ENCODE measurements at places on chromosomes 7 and 10. TPM values are rescaled to one million over a fixed set of nuclear protein-coding genes. Genes with fewer than 3 reads are reported as not detected.
A peak's percentile ranks its signal among the peaks of the same experiment; 100 is the strongest.

Gene HECW1
- total RNA-seq = not detected

Gene NANOS1
- total RNA-seq = 5.7 TPM

Gene PRLHR
- total RNA-seq = not detected

Gene CDHR1
- not detected for total RNA-seq

DNA sequence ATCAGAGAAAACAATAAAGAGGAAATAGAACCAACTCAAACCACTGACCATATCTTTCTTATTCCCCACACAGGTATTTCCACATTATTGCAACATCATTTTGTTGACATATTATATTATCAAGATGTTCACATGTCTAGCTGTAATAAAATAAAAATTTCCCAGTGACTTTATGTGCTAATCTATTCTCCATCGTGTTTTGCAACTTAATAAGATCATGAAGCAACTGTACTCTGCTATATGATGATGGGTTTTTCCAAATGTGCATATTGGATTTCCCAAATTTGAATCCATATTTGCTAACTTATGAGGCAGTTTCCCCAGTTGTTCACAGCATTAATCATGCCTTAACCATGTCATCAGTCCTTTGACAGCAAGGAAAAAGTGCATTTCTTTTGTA is 127.8 kb downstream of the ITGB8 start:
- DNase-seq = no peak

GRCh38 chr7:133571076-133571475 is 318.2 kb downstream of the EXOC4 start:
- DNase-seq = peak; percentile 48

DNA sequence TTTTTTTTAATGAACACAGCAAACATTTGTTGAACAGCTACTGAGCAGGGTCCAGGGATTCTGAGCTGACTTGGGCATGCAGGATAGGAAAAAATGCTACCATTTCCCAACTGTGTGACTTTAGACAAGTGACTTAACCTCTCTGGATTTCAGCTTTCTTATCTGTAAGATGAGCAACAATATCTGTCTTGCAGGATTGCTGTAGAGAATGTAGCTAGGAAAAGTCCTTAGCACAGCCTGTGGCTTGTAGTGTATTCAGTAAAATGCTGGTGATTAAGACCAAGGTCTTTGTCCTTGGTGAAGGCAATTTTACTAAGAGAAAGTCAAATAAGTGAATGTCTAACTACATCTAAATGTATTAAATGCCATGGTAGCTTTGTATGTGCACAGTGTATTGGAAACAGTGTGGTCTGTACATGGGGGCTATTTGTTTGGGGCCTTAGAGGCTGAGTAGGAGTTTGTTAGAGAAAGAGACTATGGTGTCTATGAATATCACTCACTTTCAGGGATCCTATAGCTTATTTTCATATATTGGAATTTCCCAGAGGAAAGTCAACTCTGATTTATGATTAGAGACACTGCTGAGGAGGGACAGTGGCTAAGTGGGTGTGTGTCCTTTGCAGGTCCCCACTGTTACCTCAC is 118.9 kb downstream of the CDH23 start:
- no peak for DNase-seq

DNA sequence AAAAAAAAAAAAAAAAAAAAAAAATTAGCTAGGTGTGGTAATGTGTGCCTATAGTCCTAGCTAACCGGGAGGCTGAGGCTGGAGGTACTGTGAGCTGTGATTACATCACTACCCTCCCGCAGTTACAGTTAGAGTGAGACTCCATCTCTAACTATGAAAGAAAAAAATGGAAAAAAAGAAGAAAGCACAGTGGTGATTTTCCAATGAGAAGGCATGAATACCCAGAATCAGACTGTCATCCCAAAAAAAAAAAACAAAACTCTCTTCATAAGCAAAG is 269.9 kb upstream of the MKLN1 start:
- DNase-seq = peak; percentile 69
